ENCODE measurements at places on chromosomes 2 and 18.
A peak's percentile ranks its signal among the peaks of the same experiment; 100 is the strongest.

- DNase-seq = no peak
These were observed 251.3 kb downstream of the ANAPC1 start for GRCh38 chr2:111632661-111633060.

DNA sequence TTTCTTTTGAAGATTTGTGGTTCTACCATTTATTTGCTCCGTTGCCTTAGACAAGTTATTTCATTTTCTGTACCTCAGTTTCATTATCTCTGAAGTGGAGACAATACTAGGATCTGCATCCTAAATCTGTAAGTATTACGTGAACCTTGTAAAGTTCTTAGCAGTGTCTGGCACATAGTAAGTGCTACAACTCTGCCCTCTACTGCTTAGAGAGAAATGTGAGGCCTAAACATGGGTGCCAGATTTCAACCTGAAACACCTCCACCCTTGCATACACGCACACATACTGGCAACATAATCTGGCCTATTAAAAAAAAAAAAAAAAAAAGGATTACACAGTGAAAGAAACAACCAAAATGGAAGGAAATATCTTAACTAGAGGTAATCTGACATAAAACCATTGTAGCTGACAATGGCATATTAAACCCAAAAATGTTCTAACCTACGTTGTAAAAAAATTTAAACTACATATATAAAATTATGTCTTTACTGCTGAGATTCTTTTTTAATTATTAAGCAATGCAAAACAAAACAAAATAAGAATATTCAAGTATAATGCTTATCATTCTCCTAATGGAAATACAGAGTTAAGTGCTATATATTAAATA, 132.6 kb downstream of the MAP2 start:
- no peak for DNase-seq

DNA sequence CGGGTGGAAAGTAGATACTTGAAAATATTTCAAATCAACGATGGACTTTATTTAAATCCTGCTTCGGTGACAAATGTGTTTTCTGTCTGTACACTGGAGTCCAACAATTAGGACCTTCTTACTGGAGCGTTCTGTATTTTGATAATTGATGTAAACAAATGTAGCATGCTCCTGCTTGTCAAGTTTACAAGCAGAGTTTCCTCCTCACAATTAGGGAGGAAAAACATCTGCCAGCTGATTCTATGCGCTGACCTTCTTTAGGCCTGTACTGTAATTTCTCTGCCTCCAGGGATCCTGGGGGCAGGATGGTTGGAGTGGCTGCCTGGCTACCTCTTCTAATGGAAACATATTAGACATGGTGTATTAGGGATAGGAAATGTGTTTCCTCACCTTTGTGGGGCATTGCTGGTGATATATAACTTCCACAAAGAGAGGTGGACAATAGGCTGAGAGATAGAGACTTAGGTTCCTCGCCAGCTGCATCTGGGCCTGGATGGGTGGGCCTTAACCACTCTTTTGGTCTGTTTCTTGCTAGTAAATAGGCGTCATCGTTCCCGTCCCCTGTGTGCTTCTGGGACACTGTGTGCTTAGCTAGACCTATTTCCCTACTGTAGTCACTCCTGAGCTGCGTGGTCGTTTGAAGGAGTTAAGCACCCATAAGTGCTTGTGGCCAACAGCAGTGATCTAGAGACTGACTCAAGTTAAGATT, 19.3 kb downstream of the GATA6 start:
- DNase-seq = no peak

GRCh38 chr2:74835831-74836674, 2.1 kb downstream of the HK2 start:
- DNase-seq = peak; percentile 10

- DNase-seq = no peak
These were observed 4.5 kb downstream of the SLC23A3 start for GRCh38 chr2:219165058-219165911.

DNA sequence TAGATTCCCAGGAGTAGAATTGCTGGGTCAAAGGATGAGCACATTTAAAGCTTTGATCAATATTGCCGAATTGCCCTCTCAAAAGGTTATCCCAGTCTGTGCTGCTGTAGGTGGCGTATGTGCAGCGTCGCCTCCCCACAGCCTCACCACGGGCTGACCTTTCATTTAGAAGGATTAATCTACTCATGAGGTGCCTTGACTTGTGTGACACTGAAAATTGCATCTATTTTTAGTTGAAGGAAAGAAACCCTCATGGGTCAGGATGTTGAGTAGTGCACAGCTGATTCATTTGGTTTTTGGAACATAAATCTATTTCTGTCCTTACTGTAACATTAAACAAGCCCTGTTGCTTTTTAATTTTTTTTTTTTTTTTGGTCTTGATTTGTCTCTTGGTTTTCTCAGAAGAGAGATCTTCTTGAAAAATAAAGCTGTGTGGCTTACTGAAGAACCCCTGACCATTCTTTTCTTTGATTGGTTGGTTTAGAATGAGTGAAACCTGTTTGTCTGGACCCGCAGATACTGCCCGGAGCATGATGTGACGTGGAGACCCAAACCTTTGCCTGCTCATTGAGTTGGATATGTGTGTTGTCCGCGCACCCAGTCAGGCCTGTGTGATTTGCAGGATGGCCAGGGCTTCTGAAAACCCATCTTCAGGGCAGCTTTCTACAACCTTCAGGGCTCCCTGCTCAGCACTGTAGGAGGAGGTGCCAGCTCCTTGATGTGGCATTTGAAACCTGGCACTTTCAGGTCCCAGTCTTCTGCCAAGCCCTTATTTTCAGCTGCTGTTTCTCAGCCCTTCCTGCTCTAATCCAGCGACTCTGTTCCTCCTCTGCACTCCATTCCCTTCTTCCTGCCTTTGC, 61.0 kb downstream of the LPIN1 start:
- no peak for DNase-seq

GRCh38 chr2:181317511-181317910, 139.7 kb upstream of the ITGA4 start:
- DNase-seq = no peak

DNA sequence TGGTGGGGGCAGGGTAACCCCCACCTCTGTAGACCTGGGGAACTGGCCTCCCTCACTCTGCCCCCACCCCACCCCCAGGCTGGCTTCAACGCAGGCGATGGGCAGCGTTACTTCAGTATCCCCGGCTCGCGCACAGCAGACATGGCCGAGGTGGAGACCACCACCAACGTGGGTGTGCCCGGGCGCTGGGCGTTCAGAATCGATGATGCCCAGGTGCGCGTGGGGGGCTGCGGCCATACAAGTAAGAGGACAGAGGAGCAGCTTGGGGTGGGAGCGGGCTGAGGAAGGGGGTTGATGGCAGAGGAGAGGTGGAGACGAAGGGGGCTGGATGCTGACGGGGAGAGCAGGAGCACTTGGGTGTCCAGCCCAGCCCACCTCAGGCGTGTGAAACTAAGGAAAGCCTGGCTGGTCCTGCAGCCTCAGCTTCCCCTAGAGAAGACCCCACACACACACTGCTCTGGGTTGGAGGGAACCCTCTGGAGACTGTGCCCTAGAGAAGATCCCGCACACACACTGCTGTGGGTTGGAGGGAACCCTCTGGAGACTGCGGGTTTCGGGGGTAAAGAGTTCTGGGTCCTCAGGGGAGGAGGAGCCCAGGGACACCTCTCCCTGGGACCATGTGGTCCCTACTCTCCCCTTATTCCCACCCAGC, 36.2 kb downstream of the SNED1 start:
- DNase-seq = no peak

DNA sequence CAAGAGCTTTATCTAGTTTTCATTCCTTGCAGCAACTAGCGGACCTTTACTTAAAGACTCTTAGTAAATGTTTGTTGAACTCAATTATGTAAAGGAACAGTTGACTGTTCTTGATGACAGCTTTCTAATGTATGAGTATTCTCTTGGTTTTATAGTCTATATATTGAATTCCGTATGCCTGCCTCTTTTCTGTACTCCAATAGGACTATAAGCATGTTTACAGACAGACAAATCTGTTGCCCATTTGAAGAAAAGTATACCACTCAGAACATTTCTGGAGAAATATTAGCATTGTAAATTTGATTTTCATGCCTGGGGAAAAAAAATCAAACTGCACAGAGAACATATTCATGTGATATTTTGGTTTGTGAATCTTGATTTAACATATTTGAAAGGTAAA, 109.5 kb downstream of the LRRTM1 start:
- DNase-seq = no peak

DNA sequence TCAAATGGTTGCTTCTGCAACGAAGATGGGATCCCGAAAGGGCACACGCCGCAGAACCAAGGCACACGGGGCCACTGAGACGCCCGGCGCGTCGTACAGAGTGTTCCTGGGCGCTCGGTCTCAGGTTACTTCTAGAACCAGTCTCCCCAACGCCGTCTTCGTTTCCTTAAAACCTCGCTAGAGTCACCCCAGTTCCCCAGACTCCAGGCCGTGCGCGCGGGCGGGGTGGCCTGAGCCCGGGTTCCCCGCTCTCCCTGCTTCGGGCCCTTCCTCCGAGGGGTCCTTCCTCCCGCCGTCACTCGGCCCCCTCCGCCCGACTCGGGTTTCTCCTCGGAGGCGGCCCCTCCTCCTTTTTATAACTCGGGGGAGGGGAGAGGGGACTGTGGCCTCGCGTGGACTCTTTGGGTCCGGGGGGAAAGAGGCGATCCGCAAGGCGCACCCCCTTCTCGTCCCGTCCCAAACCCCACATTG, 774 bp upstream of the FZD7 start:
- DNase-seq = no peak

DNA sequence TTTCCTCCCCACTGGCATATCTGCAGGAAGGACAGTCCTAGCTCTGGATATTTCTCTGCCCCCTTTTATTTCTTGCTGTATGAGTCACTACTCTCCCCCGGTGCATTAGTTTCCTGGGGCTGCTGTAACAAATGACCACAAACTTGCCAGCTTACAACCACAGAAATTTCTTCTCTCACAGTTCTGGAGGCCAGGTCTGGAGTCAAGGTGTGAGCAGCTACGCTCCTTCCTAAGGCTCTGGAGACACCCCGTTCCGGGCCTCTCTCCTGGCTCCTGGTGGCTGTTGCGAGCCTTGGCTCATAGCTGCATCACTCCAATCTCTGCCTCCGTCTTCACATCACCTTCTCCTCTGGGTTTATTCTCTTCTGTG, 34.1 kb downstream of the PTPRM start:
- DNase-seq = no peak

DNA sequence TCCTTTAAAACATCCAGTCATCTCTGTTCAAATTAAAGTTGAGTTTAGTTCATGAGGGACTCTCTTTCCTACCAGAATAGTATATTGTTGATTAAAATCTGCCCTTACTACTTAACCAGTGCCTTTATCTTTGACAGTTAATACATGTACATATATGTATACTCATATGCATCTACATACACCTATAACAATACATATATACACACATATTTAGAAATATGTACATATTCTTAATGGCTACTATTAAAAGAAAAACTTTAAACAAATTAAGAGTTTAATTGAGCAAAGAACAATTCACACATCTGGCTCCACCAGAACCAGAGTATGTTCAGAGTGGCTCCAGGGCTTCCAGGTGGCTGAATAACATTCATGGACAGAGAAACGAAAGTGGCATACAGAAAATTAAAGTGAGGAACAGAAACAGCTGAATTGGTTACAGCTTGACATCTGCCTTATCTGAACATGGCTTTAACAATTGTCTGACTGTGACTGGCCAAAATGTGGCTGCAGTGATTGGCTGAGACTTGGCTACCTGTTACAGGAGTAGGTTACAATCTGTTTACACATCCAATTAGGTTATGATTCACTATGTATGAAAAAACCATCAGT, 38.8 kb downstream of the ZNF519 start:
- DNase-seq = no peak

- no peak for DNase-seq
These were observed 25.6 kb downstream of the ZNF407 start for GRCh38 chr18:74623047-74623816.

- no peak for DNase-seq
These were observed 145.0 kb downstream of the NEDD4L start for GRCh38 chr18:58188996-58189395.

GRCh38 chr2:186968277-186968676, 119.3 kb upstream of the ZSWIM2 start:
- DNase-seq = no peak

DNA sequence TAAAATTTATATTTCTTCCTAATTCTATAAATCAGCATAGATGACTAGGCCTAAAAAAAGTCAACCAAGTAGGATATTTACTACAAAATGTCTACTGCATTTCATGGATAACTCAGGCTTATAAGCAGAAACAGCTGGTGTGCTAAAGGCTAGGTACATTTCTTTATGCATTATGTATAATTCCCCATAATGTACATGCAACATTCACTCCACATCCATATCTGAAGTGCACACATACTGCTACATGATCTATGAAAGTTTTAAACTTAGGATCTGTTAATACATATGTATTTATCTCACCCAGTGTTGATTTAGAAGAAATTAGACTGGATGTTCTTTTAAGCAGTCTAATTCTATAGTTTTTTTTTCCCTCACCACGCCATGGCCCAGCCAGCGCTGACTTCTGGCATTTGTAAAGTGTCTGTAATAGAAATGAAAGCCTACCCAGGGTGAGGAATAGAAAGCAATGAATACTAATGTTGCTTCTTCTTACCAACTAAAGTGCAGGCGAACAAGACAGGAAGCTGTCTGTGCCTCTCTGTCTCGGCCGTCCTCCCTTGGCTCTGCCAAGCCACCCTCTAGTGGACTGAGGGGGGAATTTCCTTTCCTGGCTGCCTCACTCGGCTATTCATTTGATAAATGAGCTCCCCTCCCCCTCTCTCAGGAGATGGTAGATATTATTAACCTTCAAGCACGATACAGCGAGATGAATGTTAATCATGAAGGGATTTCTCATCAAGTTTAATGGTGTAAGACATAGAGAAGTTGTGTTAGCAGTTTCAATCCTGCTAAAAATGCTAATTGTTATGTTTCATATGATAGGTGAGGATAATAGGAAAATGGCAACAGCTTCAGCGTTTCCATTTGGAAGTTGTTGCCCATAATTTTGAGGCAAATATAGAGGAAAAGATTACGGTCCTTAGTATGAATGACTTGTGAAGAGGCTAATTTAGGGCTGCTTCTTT, 384.5 kb downstream of the MTX2 start:
- DNase-seq = no peak

DNA sequence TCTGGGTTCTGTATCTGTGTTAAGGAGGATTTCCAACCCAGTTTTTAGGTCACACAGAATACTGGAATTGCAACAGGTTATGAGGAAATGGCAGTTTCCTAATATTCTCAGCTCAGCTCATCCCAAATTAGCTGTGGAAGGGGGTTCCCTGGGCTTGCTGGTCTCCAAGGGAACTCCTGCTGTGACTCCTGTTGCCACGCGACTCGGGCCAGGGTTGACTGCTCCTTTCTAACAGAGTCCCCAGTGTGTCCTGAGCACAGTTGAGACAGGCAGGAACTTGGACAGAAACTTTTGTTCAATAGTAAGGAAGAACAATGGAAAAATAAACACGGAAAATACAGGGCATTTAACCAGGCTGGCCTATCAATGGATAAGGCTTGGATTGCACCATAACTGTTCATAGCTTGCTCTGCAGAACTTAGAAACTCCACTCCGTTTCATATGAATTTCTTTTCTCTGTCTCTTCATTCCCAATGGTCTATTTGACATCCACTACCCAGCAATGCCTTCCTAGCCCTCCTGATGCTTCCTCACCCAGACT, 3.8 kb upstream of the ROCK2 start:
- DNase-seq = no peak

GRCh38 chr2:187390891-187391290, 57.2 kb downstream of the CALCRL start:
- DNase-seq = no peak

- no peak for DNase-seq
These were observed 110.1 kb upstream of the FBXO11 start for GRCh38 chr2:48016225-48017019.

Measured in activated CD4-positive, alpha-beta T cell treated with anti-CD3 and anti-CD28 coated beads, Interleukin-2, amount 50 U/mL, for 24 hours (primary cell).